ENCODE measurements at places on chromosomes 13 and 19. TPM values are rescaled to one million over a fixed set of nuclear protein-coding genes. Genes with fewer than 3 reads are reported as not detected.

DNA sequence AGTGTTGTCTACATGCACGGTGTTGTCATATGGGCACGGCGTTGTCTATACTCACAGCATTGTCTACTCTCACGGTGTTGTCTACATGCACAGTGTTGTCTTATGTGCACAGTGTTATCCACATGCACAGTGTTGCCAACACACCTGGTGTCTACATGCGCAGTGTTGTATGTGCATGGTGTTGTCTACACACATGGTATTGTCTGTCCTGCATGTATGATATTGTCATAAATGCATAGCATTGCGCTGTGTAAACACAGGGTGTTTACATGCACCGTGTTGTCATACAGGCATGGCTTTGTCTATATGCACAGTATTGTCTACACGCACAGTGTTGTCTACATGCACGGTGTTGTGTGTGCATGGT lies 6.8 kb downstream of the ADPRHL1 start:
- H3K36me3 ChIP-seq = peaks cover 43% of the 10 kb centered on the region
- DNase-seq = no peak
- H3K27me3 ChIP-seq = no peaks in the 10 kb centered on the region
- peaks cover 27% of the 10 kb centered on the region for H3K4me1 ChIP-seq
- H3K4me3 ChIP-seq = no peak overlapping the region

The ZNF415 gene
- 5.1 TPM for total RNA-seq

DNA sequence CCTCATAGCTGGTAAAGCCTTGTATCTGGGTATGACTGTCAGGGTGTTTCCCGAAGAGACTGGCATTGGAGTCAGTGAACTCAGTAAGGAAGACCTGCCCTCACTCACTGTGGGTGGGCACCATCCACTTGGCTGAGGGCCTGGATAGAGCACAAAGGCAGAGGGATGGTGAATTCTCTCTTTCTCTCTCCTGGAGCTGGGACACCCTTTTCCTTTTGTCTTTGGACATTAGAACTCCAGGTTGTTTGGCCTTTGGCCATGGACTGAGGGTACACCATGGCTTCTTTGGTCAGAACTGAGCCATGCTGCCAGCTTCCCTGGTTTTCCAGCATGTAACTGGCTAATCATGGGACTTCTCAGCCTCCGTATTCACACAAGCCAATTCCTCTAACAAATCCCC lies 4.6 kb upstream of the CEACAM1 start:
- no peaks in the 10 kb centered on the region for H3K27me3 ChIP-seq
- no peaks in the 10 kb centered on the region for H3K4me1 ChIP-seq
- H3K36me3 ChIP-seq = no peaks in the 10 kb centered on the region
- no peak overlapping the region for H3K27ac ChIP-seq

- no peaks in the 10 kb centered on the region for H3K36me3 ChIP-seq
- H3K4me3 ChIP-seq = no peak overlapping the region
- H3K27me3 ChIP-seq = no peaks in the 10 kb centered on the region
- H3K27ac ChIP-seq = no peak overlapping the region
- peaks cover 4% of the 10 kb centered on the region for H3K4me1 ChIP-seq
Observed at GRCh38 chr13:39023316-39023715, 14.6 kb downstream of the PROSER1 start.

DNA sequence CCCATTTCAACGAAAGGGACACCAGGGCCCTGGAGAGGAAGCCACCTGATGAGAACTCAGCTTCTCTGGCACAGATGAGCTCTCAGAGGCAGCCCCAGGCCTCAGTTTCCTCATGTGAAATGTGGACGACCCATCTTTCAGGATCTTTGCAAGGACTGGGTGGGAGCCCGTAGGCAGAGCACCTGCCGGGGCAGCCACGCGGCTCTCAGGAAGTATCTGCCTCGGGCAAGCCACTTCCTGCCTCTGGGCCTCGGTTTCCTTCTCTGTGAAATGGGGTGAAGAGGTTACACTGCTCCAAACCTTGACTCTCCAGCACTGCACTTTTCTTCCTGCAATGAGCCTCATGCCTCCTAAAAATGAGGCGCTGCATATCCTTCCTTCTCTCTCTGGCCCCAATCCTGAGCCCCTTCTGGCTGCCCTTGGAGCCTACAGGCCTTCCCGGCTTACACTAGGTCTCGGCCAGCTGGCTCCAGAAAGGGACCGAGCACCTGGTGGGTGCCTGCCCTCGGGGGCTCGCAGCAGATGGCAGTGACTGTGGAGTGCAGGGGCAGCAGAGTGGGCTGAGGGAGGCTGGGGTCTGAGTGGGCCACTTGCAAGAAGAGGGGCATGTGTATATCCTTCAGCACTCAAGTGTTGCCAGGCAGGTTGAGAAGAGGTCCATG lies 3.5 kb downstream of the SSBP4 start:
- no peaks in the 10 kb centered on the region for H3K27me3 ChIP-seq
- H3K4me3 ChIP-seq = no peak overlapping the region
- DNase-seq = no peak
- no peaks in the 10 kb centered on the region for H3K36me3 ChIP-seq
- no peak overlapping the region for H3K27ac ChIP-seq

DNA sequence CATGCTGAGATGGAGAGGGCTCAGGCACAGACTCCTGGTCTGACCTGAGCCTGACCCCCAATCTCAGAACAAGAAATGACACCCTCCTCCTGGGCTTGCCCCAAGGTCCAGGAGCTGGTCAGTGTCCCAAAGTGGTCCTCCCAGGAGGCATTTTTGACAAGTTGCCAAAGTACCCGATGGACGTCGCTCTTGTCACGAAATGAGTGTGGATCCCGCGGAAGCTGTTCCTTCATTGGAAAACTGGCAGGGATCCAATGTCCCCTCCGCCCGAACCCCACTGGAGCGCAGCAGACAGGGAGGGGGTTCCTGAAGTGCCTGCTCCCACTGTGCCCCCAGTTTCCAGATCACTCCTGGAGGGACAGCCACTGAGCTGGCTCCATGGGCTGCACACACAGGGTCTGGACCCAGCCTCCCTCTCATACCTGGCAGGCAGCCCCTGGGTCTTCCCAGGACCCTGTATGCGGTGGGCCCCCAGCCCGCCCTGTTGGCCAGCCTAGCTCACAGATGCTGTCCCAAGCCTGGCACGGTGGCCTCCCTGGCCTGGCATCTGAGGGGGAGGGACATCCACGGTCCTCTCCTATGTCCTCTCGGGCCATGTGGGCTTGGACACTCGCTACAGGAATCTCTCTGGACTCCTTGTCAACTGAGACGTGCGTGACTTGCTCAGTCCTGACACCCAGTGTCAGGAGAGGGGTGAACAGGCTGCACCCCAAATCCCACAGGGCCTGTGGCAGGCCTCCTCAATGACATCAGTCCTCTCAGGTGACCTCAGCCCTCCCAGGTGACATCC lies 12.8 kb upstream of the ZNF14 start:
- no peaks in the 10 kb centered on the region for H3K4me1 ChIP-seq
- H3K27me3 ChIP-seq = no peaks in the 10 kb centered on the region
- no peak overlapping the region for H3K27ac ChIP-seq
- H3K4me3 ChIP-seq = no peak overlapping the region
- DNase-seq = no peak
- no peaks in the 10 kb centered on the region for H3K36me3 ChIP-seq

The ZSCAN5C gene
- not detected for total RNA-seq

The FFAR2 gene
- not detected for total RNA-seq

DNA sequence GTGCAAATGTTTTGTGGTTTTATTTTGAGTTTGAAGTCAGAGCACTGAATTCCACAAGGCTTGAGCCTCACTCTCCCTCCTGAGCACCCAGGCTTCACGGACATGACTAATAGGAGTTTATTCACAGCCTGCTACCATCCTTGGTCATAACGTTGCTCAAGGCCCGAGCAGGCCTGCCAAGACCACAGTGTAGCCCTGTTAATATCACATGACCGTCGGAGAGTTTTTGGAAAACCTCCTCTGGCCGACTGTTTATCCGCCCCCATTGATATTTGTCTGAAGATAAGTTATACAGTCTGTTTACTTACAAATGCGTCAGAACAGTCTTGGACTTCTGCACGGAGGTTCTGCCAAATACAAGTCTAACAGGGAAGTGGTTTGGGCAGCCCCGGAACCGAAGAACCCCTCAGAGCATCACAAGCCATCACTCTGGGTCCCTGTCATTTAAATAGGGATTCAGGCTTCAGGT lies 89.9 kb downstream of the COL4A2 start:
- H3K36me3 ChIP-seq = no peaks in the 10 kb centered on the region
- peaks cover 3% of the 10 kb centered on the region for H3K27me3 ChIP-seq
- peak overlapping the region; percentile 37 for H3K4me3 ChIP-seq
- peak overlapping the region; percentile 73 for H3K27ac ChIP-seq
- peaks cover 9% of the 10 kb centered on the region for H3K4me1 ChIP-seq

- H3K27ac ChIP-seq = peak overlapping the region; percentile 92
- H3K36me3 ChIP-seq = no peaks in the 10 kb centered on the region
- peaks cover 46% of the 10 kb centered on the region for H3K4me1 ChIP-seq
- peak overlapping the region; percentile 82 for H3K4me3 ChIP-seq
Observed at GRCh38 chr13:114130837-114131582, 1.4 kb downstream of the RASA3 start.

DNA sequence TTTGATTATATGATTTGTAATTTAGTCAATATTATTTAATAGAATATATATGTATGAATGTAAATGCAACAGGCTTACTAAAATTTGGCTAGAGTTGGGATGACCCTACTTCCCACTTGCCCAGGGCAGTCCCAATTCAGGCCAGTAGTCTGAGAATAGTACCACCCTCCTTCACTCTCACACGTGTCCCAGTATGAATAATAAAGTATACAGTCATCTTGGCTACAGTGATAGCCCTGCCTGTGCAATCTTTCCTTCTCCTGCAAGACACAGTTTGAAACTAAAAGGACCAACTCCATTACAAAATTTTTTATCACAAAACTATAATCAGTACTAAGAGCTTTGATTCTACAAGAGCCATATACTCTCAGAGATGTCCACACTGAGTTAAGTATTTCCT lies 76.2 kb downstream of the SACS start:
- peaks cover 3% of the 10 kb centered on the region for H3K4me1 ChIP-seq
- H3K4me3 ChIP-seq = no peak overlapping the region
- H3K36me3 ChIP-seq = no peaks in the 10 kb centered on the region

- no peak overlapping the region for H3K4me3 ChIP-seq
- no peaks in the 10 kb centered on the region for H3K27me3 ChIP-seq
- no peaks in the 10 kb centered on the region for H3K4me1 ChIP-seq
Observed at GRCh38 chr19:50518091-50519005, 4.6 kb upstream of the ASPDH start.

DNA sequence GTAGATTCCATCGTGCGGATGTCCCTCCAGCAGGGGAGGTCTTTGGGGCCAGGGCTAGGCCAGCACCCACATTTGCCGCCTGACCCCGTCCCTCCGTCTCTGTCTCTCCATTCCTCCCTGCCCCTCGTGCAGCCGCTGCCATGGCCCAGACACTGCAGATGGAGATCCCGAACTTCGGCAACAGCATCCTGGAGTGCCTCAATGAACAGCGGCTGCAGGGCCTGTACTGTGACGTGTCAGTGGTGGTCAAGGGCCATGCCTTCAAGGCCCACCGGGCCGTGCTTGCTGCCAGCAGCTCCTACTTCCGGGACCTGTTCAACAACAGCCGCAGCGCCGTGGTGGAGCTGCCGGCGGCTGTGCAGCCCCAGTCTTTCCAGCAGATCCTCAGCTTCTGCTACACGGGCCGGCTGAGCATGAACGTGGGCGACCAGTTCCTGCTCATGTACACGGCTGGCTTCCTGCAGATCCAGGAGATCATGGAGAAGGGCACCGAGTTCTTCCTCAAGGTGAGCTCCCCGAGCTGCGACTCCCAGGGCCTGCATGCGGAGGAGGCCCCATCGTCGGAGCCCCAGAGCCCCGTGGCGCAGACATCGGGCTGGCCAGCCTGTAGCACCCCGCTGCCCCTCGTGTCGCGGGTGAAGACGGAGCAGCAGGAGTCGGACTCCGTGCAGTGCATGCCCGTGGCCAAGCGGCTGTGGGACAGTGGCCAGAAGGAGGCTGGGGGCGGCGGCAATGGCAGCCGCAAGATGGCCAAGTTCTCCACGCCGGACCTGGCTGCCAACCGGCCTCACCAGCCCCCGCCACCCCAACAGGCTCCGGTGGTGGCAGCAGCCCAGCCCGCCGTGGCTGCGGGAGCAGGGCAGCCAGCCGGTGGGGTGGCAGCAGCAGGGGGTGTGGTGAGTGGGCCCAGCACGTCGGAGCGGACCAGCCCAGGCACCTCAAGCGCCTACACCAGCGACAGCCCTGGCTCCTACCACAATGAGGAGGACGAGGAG lies 14.8 kb downstream of the STX10 start:
- H3K27me3 ChIP-seq = no peaks in the 10 kb centered on the region
- no peak overlapping the region for H3K4me3 ChIP-seq
- no peaks in the 10 kb centered on the region for H3K36me3 ChIP-seq
- H3K4me1 ChIP-seq = no peaks in the 10 kb centered on the region

The RRAS gene
- 57.0 TPM for total RNA-seq

DNA sequence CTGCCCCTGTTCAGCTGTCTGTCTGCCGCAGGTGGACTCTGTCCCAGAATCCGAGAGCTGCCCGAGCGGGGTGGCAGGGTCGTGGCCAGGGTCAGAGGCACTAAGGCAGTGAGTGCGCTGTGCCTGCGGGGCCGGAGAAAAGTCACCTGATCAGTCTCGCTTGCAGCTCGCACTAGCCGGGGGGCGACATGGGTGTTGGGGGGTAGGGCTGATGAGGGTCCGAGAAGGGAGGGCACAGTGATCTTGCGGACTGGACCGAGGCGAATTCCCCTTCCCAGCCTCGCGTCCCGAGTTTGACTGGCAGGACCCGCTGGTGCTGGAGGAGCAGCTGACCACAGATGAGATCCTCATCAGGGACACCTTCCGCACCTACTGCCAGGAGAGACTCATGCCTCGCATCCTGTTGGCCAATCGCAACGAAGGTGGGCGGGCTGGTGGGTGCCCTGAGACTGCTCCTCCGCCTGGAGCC lies 627 bp downstream of the GCDH start:
- DNase-seq = no peak
- H3K27ac ChIP-seq = peak overlapping the region; percentile 86
- peaks cover 7% of the 10 kb centered on the region for H3K4me1 ChIP-seq
- H3K4me3 ChIP-seq = peak overlapping the region; percentile 98

GRCh38 chr19:4704317-4704673 lies 19.3 kb downstream of the DPP9 start:
- peak; percentile 87 for DNase-seq
- peak overlapping the region; percentile 77 for H3K27ac ChIP-seq
- H3K4me1 ChIP-seq = peaks cover 51% of the 10 kb centered on the region
- no peak overlapping the region for H3K4me3 ChIP-seq
- peaks cover 58% of the 10 kb centered on the region for H3K36me3 ChIP-seq

The ZNF888 gene
- total RNA-seq = 0.61 TPM

- no peak overlapping the region for H3K27ac ChIP-seq
- H3K27me3 ChIP-seq = no peaks in the 10 kb centered on the region
- H3K36me3 ChIP-seq = no peaks in the 10 kb centered on the region
- H3K4me3 ChIP-seq = no peak overlapping the region
- no peak for DNase-seq
- H3K4me1 ChIP-seq = no peaks in the 10 kb centered on the region
Observed at GRCh38 chr19:54674021-54674617, 11.3 kb downstream of the LILRB4 start.

GRCh38 chr19:32652894-32653598 lies 21.9 kb downstream of the ANKRD27 start:
- H3K36me3 ChIP-seq = peaks cover 41% of the 10 kb centered on the region
- H3K4me3 ChIP-seq = no peak overlapping the region
- peaks cover 17% of the 10 kb centered on the region for H3K4me1 ChIP-seq

The SYNE4 gene
- not detected for total RNA-seq

The PNMA8A gene
- 0.48 TPM for total RNA-seq

GRCh38 chr19:10762656-10763055 lies 44.8 kb downstream of the DNM2 start:
- H3K36me3 ChIP-seq = peaks cover 21% of the 10 kb centered on the region
- no peak for DNase-seq
- H3K27ac ChIP-seq = no peak overlapping the region
